ENCODE measurements at places on chromosomes 16 and 17.

GRCh38 chr17:39671651-39672521 lies 3.6 kb downstream of the PNMT start:
- DNase-seq = peak; percentile 34

DNA sequence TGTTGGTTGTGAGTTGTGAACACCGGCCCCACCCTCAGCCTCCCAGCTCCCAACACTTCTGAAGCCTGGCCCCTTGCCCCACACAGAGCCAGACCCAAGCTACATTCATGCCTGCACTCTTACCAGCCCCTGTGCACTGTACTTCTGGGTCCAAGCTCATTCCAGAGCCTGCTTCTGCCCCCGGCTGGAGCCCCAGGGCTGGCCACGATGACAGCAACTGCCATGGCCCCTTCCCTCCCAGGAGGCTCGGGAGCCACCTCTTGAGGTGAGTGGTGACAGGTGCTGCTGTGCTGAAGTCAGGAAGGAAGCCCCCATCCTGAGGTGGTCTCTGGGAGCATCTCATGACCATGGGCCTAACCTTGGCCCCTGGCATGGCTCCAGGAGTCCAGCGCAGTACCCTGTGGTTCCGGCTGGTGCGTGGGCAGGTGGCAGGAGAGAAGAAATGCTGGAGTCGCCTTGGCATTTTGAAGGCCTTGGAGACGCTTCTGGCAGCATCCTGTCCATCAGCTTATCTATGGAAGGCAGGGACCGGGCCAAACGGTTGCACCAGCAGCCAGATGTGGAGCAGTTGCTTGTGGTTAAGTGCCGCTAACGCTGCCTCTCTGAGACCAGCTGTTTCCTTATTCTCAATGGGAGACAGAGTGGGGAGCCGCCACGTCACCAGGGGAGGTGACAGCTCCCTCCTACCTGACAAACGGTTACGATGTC lies 3.9 kb upstream of the CDT1 start:
- peak; percentile 61 for DNase-seq

DNA sequence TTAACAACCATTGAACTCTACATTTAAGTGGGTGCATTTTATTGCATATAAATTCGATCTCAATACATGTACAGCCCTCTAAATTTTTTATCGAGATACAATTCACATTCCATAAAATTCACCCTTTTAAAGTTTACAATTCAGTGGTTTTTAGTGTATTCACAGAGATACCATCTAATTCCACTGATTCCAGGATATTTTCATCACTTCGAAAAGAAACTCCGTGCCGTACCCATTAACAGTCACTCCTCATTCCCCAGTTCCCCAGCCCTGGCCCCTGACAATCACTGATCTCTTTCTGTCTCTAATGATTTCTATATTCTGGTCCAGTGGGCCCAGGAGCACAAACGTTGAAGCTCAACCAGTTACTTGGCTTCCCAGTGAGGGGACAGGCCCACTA lies 61.4 kb downstream of the CYB5B start:
- no peak for DNase-seq

DNA sequence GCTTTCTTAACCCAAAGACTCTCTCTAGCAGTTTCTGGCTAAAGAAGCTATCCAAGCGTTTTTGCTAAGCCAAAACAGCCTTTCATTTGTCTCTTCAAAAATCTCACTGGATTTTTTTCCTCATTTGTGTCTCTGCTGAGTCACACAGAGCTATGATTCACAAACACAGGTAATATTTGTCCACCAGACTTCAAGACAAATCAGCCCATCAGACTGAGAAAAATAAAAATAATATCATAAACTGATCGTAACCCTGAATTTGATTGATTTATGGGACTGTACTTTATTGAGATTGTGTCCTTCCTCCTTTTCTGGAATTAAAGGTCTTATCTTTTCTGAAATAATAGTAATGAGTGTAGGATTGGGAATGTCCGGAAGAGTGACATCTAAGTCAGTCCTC lies 25.8 kb downstream of the TRIM16 start:
- DNase-seq = no peak

DNA sequence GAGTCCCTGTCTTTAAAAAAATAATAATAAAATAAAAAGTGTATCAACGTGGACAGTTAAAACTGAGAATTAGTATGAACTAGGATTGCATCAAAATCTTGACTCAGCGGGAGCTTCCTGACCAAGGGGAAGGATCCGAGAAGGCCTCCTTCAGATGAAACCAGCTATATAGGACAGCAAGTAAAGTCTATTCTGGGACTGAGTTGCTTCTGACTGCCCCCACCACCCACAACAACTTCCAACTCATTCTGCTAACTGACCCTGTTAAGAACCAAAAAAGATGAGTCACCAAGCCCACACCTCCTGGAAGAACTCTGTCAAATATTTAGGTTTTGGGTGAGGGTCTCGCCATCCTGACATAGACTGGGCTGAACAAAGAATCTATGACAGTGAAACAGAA lies 24.9 kb downstream of the MPP3 start:
- DNase-seq = no peak

- no peak for DNase-seq
These were observed 368.8 kb downstream of the SLC39A11 start for GRCh38 chr17:72723711-72724110.

Data from activated CD8-positive, alpha-beta T cell treated with anti-CD3 and anti-CD28 coated beads for 36 hours (primary cell).